NCI-H1105 (cell line): ENCODE measurements at places on chromosomes 11 and 22.

DNA sequence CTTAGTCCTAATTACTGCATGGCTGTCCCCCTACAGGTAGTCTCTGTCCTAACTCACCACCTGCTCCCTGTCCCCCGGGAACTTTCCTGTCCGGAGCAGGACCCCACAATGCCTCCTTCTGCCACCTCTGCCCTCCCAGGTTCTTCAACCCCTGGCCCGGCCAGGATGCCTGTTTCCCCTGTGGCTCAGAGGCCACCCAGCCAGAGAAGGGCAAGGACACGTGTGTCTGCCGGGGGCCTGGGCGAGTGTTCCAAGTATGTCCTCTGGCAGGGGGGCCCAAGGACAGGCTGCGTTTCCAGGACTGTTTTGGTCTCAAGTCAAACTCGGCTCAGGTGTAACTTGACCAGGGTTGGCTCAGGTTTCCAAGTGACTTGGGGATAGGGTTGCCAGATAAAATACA lies 63.8 kb downstream of the BTG4 start:
- DNase-seq = no peak

- DNase-seq = no peak
Measured at GRCh38 chr11:6610591-6610990, 1.4 kb downstream of the TAF10 start.

GRCh38 chr22:27801202-27801615 lies 347 bp downstream of the MN1 start:
- no peak for DNase-seq

- no peak for DNase-seq
Measured at GRCh38 chr22:17777005-17777716, 2.9 kb upstream of the BID start.

DNA sequence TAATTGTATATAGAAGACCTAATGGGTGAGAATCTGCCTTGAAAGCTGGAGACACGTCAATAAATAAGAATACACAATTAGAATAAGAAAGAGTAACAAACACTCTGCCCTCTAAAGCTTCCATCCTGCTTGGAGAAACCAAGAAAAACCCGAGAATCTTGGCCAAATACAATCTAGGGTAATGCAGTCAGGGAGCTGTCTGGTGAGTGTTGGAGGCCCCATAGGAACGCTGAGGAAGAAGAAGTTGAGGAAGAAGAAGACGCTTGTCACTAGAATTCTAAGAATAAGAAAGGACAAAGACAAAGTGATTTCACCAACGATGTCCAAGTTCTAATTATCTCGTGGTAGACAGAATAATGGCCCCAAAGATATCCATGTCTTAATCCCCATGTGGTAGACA lies 4485.9 kb upstream of the OR11H1 start:
- no peak for DNase-seq
